ENCODE measurements at places on chromosomes 7 and 10.

DNA sequence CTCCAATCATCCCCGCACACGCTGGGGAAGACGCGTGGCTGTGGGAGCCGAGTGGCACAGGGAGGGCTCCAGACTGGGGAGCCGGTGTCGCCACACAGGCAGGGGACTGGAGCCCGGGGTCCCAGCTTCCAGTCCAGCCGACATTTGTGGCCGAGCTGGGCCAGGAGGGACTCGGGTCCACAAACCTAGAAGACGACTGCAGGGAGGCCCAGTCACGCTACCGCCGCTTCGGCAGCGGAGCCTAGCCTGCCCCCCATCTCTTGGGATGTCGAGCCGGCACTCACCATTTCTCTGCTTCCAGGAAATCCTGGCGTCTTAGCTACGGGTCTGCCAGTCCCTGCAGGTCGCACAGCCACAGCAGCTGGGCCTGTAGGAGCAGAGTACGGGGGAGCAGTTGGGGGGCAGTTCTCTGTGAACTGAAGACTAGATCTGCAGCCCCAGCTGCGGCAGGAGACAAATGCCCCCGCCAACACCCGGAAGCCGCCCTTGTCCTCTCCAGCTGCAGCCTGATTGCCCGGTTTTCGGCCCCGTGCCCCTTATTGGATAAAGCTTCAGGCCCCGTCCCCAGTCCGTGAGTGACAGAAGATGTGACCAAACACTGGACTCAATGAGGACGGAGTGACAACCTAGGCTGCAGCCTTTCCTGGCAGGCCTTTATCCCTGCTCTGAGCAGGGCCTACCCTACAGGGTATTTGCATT is 270.7 kb downstream of the ZNF33B start:
- DNase-seq = peak; percentile 84

GRCh38 chr10:118955951-118956801 is 73.3 kb upstream of the NANOS1 start:
- DNase-seq = no peak

- no peak for DNase-seq
Observed at GRCh38 chr7:78472519-78472918, 673.9 kb downstream of the PHTF2 start.

DNA sequence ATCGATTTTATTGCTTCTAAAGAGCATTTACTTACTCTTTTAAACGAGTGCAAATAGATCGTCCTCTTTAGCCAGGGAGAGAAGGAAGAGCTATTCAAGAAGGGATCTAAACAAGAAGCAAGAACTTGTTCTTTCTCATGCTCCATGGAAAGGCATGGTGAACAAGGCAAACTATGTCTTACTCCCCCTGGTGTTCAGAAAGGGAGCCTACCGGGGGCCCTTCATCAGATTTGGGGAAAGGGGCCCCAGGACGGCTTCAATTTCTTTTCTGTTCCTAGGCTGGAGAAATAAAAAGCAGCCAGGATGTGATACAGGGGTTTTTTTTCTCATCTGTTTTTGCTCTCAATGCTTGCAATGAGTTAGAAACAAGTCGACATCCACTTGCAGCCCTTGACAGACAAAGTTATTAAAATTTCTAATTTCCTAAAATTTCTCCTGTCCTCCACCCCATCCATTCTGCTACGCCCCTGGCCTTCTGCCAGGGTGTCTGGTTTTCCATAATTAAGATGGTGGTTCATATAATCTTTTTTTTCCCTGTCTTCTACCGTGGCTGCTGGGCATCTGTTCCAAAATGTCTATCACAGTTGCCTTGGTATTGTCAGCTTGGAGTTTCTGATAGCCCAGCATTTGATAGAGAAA is 214.4 kb downstream of the CREB5 start:
- DNase-seq = peak; percentile 11

DNA sequence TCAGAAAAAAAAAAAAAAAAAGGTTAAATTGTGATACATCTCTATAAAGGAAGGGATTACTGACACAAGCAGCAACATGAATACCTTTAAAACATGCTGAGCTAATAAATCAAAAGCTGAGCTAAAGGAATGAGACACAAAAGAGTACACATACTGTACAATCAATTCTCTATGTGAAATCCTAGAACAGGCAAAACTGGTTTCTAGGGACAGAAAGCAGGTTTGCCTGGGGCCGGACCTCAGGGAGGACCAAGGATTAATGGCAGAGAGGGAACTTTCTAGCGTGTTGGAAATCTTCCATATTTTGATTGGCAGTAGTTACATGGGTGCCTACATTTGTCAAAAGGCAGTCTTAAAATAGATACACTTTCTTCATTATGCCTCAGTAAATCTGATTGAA is 52.5 kb downstream of the KLRG2 start:
- no peak for DNase-seq

DNA sequence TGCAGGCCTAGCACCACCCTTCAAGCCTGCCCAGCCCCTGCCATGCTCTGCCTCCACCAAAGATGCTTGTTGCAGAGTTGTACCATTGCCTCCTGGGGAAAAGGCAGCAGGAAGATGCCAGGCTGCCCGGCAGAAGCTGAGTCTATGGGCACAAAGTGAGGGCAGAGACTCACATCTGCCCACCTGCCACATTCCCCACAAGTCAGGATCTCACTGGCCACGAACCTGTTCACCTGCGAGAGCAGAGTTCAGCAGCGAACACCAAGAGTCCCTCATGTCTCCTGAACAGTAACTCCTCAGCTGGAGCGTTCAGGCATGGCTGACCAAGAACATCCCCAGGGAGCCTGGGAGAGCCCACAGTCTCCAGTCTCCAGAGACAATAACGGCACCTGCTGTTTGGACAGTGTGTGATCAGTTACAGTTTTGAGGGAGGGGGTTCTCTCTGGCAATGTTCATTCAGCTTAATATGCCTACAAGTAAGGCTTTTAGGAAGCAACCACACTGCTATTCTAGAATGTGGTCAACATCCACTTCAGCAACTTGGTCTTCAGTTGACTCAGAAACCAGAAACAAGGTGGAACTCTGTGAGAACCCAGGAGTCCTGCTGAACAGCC is 78.5 kb downstream of the GRID1 start:
- DNase-seq = no peak

- DNase-seq = no peak
Observed at GRCh38 chr10:86651021-86651471, 3.3 kb upstream of the OPN4 start.

- peak; percentile 86 for DNase-seq
Observed at GRCh38 chr10:90857635-90858460, at the start of gene HTR7. Gene HTR7, minus strand, starts transcription at chr10:90858039. Its CDS starts 368 bp downstream, at chr10:90857671.

- DNase-seq = no peak
Observed at GRCh38 chr7:129872054-129872453, 80.7 kb downstream of the UBE2H start.

DNA sequence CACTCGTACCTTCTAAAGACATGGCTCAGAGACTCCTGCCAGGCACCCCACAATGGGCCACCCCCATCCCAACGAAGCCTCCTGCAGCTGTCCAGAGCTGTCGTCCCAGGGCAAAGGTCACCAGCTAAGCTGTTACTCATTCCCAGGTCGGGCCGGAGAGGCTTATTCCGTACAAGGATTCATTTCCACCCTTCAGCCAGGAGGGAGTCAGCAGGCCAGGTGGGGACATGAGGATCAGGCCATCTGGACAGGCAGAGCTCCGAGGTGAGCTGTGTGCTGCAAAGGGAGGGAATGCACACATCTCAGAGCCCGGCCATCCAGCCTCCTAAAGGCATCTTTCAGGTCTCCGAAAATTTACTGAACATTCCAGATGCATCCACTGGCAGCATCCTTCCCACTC is 63.9 kb upstream of the NANOS1 start:
- no peak for DNase-seq

GRCh38 chr7:28347475-28348318 is 64.6 kb upstream of the CREB5 start:
- DNase-seq = no peak

- no peak for DNase-seq
Observed at GRCh38 chr7:17671956-17672355, 268.3 kb downstream of the SNX13 start.

DNA sequence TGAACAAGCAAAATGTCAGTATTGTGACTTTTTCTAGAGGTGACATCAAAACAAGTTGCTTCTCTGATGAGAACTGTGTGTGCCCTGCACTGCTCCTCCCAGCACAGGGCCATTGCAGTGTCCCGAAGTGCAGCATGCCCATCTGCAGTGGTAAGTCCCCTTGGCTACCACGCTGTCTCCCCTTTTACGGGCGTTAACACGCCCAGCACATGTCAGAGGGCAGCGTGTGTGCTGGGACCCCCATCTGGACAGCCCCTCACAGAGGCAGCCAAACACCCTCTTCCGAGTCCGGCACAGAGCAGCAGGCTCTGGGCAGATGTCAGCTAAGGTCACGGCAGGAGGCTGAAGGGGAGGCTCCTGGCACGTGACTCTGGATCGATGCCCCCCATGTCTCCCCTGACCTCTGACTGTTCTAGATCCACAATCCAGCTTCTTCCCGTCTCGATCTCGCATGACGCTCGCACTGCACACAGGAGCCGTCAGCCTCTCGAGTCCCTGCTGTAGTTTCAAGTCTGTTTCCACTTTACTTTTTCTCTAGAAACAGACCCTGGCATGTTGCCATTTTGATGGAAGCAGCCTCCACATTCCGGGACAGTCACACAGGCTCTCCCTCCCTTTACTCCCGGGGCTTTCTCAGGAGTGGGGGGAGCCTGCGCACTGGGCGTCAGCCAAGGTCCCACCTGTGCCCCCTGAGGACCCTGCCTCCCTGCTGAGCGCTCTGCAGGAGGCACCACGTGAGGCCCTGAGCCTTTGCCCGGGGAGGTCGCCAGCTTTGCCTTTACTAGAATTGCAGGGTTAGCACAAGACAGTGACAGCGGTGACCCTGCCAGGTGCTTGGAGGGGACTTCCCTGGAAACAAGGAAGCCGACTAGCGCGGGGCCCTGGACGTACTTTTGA is 133.8 kb downstream of the TCERG1L start:
- DNase-seq = no peak

DNA sequence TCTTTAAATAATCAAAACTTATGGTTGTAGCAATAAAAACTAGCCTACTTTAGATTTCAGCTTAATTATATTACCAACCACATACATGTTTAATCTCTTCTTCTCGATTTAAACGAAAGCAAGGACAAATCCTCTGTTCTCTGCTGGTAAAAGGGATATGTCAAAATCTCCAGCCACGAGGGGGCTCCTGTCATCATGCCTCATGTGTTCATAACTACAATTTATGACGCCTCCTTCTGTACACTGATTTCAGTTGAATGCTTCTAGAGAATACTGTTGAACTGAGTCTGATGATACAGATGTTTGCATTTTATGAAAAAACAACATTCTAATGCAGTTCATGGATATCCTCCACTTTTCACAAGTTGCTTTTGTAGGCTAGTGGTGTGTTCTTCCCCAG is 220.0 kb upstream of the DPP6 start:
- DNase-seq = peak; percentile 27

- no peak for DNase-seq
Observed at GRCh38 chr10:34626158-34626880, 188.8 kb downstream of the PARD3 start.

DNA sequence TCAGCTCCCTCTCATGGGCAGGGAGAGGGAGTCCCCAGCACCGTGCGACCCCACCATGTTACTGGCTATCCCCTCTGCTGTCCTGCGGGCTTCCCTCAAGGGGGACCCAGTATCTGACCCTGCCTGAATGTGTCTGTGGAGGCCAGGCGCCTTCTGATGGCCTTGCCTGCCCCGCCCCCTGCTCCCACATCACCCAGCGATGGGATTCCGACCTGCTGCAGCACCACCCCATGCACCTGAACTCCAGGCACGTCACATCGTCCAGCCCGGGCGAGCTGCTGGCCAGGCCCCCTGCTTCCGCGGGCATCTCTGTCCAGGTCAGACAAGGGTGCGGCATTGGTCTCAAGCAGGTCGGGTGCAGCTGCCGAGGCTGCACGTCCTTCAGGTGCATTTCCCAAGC is 19.0 kb downstream of the LRRC27 start:
- no peak for DNase-seq

DNA sequence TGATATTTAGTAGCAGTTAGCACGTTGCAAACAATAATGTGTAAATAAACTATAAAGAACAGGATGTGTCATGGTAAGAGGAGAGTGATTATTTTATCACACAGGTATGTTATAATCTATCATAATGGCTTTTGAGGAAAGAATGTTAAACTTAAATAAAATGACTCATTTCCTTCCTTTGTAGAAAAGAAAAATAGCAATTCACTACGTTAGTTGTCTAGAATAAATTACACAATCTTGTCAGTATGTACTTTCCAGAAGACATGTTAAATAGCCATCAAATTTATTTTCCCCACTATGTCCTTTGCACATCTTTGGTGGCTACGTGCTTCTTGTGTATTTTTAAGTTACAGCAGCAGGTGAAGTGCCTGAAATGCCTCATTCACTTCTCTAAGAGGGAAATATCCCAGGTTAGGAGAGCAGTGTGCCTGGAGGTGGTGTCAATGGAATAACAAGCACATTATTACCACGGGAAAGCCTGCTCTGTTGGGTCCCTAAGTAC is 133.8 kb downstream of the SEMA3A start:
- no peak for DNase-seq

GRCh38 chr10:650886-651615 is 38.4 kb downstream of the DIP2C start:
- DNase-seq = no peak

DNA sequence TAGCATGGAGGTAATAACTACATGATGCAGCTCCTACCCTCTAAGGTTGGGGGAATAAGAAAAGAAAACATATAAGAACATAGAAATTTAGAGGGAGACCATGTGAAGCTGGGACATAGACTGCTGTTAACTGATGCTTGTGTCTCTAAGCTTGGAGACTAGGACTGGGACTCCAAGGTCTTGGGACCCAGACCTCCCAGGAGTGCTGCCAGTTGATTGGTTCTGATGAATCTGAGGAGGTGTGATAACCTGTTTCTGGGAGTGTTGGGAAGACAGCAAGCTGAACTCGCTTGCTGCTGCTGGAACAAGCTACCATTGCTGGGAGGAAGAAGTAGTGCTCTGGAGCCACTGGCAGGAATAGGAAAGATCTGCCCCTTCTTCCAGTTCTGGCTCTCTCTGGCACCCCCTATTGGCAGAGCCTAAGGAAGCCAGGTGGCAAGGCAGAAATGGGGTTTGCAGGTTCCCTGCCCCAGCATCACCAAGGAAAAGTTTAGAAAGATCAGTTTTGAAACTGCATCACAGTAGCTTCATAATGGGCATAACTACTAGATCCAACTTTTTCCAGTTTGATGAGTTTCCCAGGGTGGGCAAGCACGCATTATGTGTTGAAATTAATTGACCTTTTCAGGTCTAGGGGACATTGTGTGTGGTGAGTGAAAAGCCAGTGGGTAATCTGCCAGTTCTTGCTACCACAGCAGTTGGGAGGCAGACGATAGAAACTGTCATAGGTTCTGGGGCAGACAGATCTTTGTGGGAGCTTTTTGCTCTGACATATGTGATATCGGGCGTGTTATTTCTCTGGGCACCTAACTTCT is 140.7 kb downstream of the SND1 start:
- no peak for DNase-seq

- DNase-seq = no peak
Observed at GRCh38 chr10:35758076-35758475, 116.0 kb upstream of the FZD8 start.

- no peak for DNase-seq
Observed at GRCh38 chr10:119777686-119778085, 51.8 kb downstream of the INPP5F start.

- DNase-seq = no peak
Observed at GRCh38 chr10:115801992-115802391, 471.0 kb downstream of the GFRA1 start.

GRCh38 chr7:25149836-25150235 is 24.8 kb upstream of the CYCS start:
- peak; percentile 6 for DNase-seq

GRCh38 chr7:80236681-80237080 is 102.0 kb downstream of the GNAI1 start:
- DNase-seq = no peak

- DNase-seq = no peak
Observed at GRCh38 chr10:24952143-24952706, at the start of gene PRTFDC1. Gene PRTFDC1, minus strand, starts transcription at chr10:24952606. Its CDS starts 31 bp downstream, at chr10:24952575.

Data from retina (tissue), 1 donor.